Stimulated activated CD4-positive, alpha-beta T cell treated with anti-CD3 and anti-CD28 coated beads, Interleukin-12 subunit alpha, Interleukin-12 subunit beta, amount 100 ng/mL, for 4 hours (primary cell): ENCODE measurements at places on chromosomes 1 and 21.

DNA sequence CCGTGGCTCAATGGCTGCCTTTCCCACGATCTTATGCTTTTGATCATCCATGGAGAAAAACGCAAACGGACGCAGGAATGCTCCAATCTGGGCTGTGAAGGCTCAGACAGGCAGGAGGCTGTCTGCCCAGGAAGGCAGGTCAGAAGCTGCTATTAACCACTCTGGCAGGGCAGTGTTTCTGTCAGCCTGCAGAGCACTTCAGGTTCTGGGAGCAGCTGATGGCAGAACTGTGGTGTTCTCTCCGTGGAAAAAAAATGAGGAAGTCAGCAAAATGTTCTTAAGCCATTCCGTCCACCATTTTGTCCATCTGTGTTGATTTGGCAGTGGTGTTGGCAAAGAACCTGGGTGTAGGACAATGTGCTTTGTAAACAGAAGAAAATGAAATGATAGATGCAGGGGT is 91.7 kb downstream of the SIM2 start:
- DNase-seq = no peak

GRCh38 chr1:152448095-152448494 is 34.0 kb upstream of the CRNN start:
- DNase-seq = no peak

DNA sequence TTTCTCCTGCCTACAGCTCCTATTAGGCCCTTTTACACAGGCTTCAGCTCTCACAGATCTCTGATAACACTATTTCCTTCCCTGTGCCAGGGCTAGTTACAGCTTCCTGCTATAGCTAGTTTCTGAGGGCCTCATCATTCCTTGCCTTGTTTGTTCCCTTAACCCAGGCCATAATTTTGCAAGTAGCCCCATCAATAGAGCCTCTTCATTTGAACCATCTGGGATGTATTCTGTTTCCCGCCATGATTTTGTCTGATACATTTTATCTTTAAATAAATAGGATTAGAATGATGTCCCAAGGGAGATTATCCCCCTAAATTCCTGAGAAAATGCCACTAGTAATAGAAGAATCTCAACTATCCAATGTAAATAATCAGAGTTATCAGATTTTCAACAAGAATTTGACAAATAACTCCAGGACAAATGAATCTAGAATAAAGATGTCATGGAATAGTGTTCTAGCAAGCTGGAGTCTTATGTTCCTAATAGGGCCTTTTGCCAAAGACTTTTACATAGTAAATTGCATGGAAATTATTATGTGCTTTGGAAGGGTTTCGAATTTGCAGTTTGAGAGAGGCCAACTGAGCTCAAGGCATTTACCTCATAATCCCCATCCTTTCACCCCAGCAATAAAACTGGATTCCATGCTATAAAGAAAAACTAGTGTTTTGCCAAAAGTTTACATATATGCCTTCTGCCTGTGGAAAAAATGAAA is 16.1 kb downstream of the IFT25 start:
- no peak for DNase-seq

GRCh38 chr1:94240822-94241221 is 3.4 kb upstream of the ARHGAP29 start:
- DNase-seq = no peak

DNA sequence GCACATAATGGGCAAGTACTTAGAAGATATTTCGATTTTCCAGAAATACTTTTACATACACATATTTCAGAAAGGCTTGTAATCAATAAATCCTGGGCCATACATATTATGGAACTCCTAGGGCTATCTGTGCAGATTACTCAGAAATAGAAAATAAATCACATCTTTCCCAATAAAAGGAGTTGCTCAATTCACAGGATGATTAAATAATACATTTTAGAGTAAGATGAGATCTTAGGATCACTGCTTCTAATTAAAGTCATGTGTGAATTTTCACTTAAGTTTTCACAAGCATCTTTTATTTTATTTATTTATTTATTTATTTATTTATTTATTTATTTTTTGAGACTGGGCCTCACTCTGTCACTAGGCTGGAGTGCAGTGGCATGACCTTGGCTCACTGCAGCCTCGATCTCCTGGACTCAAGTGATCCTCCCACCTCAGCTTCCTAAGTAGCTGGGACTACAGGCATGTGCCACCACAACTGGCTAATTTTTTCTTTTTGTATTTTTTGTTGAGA is 144.2 kb downstream of the HIVEP3 start:
- no peak for DNase-seq

- DNase-seq = no peak
Observed at GRCh38 chr1:209751627-209752231, 4.1 kb upstream of the TRAF3IP3 start.

- DNase-seq = no peak
Observed at GRCh38 chr1:2953688-2954285, 67.5 kb upstream of the ACTRT2 start.

- no peak for DNase-seq
Observed at GRCh38 chr1:167516404-167517388, 1.6 kb downstream of the CD247 start.

GRCh38 chr1:57422271-57423134 is 1.4 kb downstream of the DAB1 start:
- no peak for DNase-seq

GRCh38 chr1:198119906-198120305 is 36.9 kb upstream of the NEK7 start:
- no peak for DNase-seq

- DNase-seq = no peak
Observed at GRCh38 chr21:36684957-36685714, 13.8 kb upstream of the SIM2 start.

DNA sequence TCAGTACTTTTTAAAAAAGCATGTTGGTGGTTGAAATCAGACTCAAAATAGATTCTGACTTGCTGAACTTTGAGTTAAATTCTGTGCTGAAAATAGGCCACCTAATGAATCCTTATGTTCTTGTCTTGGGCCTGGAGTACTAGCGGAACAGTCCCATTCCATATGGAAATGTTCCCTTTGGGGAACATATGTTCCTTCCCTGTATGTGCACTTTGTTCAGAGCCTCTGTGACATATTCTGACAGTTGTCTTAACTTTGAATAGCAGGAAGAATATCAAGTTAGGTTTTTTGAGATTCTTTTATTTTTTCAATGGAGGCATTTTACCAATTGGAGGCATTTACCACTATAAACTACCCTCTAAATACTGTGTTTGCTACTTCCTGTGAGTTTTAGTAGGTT is 1667.8 kb downstream of the PLA2G4A start:
- no peak for DNase-seq

DNA sequence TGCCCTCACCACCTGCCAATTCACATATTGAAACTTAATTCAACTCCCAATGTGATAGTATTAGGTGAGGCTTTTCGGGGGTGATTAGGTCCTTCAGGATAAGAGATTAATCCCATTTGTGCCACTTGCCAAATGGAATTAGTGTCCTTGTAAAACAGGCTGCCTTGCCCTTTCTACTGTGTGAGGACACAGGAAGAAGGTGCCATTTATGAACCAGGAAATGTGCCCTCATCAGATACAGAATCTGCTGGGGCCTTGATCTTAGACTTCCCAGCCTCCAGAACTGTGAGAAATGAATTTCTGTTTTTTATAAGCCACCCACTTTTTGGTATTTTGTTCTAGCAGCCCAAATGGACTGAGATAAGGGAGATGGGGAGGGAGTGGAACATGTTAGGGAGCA is 39.1 kb upstream of the AGL start:
- DNase-seq = no peak

DNA sequence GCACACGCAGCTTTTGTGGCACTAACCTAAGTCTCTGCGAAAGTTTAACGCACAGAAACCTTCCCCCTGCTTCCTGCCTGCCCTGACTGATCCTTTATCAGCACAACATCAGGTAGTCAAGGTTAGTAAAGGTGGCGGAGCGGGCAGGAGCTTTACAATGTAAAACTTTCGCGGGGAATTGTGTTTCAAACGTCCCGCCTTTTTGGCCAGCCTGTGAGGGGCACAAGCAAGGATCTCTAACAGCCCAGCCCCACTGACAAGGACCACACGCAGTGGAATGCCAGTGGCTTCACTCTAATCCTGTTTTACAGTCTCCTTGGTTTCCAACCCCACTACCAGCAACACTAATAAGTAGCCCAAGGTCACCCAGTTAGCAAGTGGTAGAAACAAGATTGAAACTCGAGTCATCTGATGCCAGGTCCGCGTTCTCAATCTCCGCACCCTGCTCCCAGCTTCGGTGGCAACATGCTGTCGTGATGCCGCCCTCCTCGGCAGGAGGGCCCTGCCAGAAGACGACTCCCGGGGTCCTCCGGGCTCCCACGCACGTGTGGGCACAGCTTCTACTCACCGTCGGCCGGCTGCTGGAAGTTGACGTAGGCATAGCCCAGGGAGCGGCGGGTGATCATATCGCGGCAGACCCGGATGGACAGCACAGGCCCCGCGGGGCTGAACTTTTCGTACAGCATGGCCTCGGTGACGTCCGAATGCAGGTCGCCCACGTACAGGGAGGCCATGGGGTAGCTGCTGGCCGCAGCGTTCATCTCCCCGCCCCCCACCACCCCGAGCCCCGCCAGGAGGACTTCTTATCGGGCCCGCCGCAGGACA is 1.2 kb downstream of the PABPC4 start:
- DNase-seq = peak; percentile 39

DNA sequence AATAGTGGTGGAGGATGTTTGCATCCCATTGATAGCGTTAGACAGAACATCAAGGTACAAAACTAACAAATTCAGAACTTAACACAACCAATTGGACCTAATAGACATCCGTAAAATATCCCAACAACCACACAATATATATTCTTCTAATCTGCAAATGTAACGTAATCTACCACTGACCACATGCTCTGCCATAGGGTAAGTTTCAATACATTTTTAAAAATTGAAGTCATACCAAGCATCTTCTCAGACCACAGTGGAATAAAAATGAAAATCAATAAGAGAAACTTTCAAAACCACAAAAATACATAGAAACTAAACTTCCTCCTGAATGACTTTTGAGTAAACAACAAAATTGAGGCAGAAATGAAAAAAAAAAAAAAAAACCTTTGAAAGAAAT is 1087.5 kb downstream of the KCNT2 start:
- no peak for DNase-seq

DNA sequence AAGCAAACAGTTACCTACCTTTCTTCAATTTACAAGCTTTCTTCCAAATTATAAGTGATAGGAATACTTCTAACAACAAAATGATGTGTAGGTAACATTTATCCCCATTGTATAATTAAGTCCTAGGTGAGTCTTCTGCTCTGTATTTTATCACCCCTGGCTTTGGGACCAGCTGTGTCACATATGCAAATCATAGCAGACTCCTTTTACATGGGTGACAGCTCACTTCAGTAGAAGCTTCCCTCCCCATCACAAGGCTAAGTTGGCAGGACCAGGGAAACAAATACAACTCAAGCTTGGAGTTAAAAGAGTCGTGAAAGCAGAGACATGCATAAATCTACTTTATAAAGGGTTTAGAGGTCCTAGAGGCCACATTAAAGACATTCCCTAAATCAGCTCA is 121.1 kb upstream of the RUNX1 start:
- no peak for DNase-seq

- DNase-seq = no peak
Observed at GRCh38 chr1:162921311-162921710, 60.3 kb upstream of the CCDC190 start.

- DNase-seq = no peak
Observed at GRCh38 chr1:246198115-246198816, 308.8 kb downstream of the SMYD3 start.
